ENCODE measurements at places on chromosomes 2 and 18.

DNA sequence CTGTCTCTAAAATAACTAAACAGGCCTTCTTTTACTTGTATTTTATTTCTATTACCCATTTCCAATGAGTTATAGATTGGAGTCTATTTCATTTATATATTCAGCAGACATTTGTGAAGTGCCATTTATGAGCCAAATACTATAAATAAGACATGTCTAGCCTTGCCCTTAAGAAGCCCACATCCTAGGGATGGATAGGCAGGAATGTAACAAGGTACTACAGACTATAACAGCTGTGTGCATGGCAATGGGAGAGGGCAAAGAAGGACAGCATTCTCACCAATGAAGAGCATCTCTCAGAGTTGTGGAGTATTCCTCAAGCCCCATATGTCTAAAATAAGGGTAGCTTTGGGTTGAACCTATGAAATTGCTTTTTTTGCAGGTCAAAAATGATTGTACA, 161.9 kb upstream of the RASGRP3 start:
- no peak for DNase-seq

DNA sequence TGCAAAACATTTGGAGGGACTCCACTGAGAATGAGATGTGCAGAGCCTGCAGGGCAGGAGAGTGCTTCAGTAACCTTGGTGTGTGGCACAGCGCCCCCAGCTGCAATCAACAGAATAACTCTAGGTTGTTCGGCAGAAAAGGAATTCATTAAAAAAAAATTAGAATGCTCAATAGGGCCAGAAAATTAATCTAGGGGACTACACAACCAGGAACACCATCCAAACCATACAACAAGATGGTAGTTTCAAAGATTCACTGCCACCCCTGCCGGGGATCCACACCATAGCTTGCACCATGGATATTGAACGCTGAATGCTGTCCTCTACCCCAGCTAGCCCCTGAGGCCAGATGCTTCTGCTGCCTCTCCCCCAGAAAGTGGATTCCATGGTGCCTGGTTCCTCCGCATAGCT, 50.1 kb downstream of the THUMPD2 start:
- no peak for DNase-seq

DNA sequence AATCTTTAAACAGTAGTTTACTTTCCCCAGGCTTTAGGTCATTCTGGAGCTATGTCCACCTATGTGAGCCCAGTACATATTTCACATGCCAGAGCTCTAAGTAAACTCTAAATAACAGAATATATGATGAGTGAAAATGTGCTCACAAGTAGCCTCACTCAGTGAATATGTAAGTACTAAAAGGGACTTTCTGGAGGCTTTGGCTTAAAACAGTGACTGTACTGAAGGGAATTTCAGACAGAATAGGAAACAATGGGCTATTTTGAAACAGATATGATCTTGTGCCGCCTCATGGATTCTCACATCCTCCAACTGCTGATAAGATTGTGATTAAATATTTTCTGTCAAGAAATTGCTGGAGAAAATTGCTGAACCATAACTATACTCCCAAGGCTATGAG, 747.9 kb downstream of the SOCS6 start:
- DNase-seq = no peak

DNA sequence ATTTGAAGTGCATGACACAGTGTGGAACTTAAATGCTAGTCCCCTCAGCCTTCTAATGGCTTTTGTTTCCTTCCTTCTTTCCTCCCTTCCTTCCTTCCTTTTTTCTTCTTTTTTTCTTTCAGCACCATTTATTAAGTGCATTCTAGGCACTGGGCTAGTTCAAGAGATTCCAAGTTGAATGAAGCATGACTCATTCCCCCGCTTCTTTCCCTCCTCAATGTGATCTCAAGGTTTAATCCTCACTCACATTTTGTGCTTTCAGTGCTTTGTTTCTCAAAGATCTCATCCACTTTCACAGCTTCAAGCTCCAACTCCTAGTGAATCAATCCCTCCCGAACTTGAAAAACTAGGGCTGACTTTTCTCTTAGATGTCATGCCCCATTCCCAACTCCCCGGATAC, 90.1 kb downstream of the LBH start:
- DNase-seq = no peak

GRCh38 chr2:134337631-134338030, 83.8 kb downstream of the MGAT5 start:
- no peak for DNase-seq

GRCh38 chr2:66845307-66845706, 410.4 kb downstream of the MEIS1 start:
- no peak for DNase-seq

DNA sequence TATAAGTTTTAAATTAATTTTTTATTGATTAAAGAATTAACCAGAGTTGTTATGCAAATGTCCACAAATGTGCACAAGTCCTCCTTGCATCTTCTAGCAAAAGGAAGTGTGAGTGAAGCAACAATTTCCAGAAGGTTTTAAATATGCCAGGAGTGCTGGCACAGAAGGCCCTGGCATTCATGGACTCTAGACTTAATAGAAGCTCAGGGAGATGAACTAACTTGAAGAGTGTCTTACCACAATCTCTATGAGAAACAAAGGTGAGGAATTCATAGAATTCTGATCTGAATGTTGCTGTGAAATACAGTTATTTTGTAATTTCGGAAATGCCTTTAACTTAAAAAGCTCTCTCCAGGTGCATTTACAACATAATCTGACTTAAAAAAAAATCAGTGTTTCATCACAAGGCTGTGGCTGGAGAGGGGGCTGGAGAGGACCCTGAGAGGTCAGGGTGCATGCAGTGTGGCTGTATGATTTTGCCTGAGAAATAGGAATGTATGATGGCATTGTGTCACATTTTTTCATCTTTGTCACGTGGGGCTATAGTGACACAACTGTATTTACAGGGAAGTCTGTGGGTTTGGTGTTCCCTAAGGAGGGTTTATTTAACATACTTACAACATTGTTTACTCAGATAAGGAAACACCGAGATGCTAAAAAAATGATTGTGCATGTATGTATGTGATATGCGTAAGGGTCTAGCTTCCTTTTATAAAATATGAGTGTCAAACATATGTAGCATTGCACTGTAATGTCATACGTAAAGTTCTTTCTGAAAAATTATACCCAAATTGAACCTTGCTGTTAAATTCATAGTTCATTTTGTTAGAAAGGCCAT, 66.2 kb downstream of the MAP4K4 start:
- DNase-seq = no peak

DNA sequence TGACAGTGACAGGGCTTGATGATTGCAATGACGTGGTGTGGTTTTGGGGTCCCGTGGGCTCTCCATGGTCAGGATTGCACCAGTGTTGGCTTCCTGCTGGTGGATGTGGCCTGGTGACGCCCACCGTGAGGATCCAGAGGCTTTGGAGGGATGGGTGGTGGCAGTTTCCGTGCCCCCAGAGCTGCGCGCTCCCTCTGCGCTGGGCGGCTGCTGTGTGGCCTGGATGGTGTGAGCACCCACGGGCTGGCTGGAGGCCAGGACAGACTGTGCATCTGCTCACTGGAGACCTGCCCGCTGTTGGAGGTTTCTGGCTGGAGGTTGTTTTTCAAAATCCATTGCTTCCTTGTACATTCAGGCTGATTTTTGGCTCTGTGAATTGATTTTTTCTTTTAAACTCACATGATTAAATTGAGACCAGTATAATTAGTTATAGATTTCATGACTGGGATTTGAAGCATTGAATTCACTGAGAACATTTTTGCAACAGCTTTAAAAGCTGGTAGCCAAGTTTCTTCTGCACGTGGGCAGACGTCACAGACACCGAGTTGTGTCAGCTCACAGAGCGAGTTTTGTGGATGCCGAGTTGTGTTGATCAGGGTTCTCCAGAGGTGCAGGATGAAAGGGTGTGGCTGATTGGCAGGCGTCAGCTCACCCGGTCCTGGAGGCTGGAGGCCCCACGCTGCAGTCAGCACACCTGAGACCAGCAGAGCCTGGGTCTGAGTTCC, 72.7 kb downstream of the KCNG2 start:
- peak; percentile 52 for DNase-seq

DNA sequence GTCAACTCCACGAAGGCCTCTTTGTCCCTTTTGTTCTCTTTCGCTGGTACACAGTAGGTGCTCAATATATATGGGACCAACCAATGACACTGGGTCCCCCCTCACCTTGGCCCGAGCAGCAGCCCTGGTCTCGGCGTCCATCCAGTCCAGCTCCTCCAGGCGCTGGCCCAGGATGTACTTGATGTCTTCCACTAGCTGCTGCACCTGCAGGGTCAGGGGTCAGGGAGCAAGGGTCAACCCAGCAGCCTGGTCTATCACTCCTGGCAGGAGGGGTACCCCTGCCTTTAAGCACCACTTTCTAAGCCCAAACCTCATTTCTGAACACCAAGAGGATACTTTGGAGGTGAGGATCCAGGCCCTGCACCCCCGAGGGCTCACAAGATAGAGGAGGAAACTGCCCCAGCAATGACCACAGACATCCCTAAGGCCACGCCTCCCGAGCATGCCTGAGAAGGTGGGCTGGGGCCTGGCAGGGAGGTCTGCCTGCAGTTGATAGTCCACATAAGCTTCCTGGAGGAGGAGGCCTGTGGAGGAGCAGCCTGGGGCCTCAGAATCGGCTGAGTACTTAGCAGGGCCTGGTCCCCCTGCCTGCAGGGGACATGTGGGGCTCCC, 4.2 kb downstream of the ECEL1 start:
- DNase-seq = no peak

DNA sequence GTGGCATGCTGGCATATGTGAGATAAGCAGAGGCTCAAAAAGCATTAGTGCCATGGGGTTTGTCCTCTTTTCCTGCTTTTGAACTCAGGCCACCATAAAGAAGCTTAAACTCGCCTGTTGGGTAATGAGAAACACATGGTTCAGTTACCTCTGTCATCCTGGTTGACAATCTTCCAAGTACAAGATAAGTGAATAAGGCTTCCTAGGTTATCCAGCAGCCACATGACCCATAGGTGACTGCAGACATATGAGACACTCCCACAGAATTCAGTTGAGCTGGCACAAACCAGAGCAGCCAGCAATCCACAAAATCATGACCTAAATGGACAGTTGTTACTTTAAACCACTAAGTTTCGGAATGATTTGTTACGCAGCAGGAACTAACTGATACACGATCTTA, 97.3 kb downstream of the TACR1 start:
- DNase-seq = no peak

GRCh38 chr2:161474920-161475319, 58.8 kb downstream of the TBR1 start:
- DNase-seq = no peak

DNA sequence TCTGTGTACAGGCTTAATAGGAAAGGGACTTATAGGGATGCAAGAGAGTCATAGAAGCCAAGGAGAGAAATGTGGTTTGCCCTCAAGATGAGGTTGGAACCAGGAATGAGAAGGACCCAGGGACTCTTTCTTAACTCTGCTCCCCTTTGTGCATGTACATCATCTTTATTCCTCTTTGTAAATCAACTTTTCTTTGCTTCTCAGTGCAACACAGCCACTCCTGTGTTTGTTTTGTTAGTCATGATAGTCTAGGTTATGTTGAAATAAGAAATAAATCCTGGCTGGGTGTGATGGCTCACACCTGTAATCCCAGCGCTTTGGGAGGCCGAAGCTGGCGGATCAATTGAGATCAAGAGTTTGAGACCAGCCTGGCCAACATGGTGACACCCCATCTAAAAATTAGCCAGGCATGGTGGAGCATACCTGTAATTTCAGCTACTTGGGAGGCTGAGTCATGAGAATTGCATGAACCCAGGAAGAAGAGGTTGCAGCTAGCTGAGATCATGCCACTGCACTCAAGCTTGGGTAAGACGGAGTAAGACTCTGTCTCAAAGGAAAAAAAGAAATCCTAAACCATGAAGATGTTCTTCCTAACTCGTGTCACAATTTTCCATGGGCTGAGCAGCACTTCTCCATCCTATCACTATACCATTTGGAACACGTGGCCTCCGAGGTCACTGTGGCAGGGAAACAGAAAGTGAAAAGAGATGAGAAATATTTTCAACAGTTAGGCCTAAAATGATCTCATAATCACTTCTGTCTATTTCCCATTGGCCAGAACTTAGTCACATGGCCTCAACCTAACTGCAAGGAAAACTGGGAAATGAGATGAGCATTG, 73.0 kb upstream of the TMEM17 start:
- no peak for DNase-seq

DNA sequence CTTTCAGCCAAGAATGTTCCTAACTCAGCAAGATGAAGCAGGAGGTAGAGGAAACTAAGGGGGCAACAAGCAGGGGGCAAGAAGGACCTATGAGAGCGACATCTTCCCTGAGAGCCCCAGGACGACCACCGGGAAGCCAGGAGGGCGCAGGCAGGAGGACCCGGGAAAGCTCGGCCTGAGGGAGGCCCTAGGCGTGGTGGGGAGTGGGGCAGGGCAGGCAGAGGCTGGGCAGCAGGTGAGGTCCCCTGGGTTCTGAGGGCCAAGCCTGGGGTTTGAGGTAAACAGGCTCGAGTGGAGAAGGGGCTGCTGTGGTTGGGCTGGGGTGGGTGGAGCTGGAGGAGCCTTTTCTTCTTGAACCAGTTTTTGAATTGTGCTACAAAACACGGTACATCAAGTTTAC, 1.3 kb upstream of the ALPI start:
- DNase-seq = no peak

- no peak for DNase-seq
Observed at GRCh38 chr2:72145289-72145657, 2.4 kb downstream of the CYP26B1 start.

GRCh38 chr2:160289126-160289525, 89.1 kb upstream of the ITGB6 start:
- DNase-seq = no peak

GRCh38 chr2:150888337-150888736, 373.3 kb downstream of the RBM43 start:
- no peak for DNase-seq

DNA sequence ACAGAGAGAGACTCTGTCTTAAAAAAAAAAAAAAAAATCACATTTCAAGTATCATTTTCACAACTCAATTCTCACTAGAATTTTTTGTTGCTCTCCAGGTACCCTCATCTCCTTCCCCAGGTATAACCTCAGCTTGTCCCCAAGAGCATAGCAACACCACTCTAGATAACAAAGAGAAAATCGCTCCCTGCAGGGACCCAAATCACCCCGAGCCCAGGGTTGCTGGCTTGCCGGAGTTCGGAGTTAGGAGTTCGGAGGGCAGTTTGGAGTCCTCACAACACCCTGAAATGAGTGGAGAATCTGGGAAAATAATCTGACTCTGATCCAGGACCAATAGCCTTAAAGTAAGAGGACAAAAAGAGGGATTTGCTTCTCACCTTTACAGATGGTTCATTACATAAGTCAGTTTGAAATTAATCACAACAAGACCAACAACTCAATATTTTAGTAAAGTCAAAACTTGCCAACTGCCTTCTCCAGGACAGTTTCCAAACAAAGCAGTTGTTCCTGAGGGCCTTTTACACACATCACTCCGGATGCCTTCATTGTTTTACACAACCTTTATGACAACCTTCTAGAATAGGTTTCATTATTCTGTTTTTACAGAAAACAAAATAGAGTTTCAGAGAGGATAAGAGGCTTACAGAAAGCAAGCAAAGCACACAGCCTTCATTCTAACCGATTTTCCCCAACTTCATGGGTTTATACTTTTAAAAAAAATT, 59.1 kb downstream of the C2orf76 start:
- no peak for DNase-seq

DNA sequence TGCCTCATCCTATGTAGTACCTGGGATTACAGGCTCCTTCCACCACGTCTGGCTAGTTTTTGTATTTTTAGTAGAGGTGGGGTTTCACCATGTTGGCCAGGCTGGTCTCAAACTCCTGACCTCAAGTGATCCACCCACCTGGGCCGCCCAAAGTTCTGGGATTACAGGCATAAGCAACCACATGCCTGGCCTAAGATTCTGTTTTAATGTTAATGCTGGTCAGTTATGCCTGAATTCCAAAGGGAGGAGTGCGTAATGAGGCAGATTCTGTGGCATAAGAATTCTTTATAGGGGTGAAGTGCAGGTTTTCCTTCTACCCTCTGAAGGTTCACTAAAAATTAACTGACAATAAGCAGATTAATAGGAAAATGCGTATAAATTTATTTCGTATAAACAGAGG, 1343.8 kb upstream of the LRRTM1 start:
- no peak for DNase-seq

Data from anterior cingulate cortex (tissue), 58 donors.